ENCODE measurements at places on chromosomes 5 and 9.

DNA sequence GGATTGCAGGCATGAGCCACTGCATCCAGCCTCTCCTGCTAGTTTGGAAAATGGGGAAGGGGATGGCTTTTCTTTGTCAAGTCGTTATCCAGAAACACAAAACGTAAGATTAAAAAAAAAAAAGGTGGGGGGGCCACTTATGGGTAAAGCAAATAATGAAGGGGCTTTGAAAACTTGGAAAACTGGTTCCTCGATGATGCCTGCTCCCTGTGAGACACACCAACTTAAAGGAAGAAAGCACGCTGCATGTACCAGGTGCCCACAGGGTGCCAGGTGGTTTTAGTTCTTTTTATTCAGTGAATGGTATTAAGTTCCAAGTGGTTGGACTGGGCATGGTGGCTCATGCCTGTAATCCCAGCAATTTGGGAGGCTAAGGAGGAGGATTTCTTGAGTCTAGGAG is 170.1 kb downstream of the GOLPH3 start:
- DNase-seq = no peak

DNA sequence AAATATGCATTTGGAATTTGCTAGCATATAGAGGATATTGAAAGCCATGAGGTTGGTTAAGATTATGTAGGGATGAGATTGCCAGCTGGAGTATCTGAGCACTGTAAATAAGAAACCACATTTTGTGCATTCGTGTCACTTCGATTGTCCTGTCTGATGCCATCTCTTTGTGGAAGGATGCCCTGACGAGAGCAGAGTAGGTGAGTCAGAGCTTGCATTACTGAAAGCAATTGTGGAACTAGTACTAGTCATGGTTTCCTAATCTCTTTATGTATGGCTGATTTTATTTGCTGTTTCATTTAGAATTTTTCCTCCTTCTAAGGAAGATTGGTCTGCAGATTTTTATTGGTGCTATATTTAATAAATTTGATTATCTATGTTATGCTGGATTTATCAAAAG is 14.5 kb upstream of the TAS2R1 start:
- no peak for DNase-seq

- no peak for DNase-seq
These were observed 56.7 kb upstream of the ACTBL2 start for GRCh38 chr5:57539281-57539701.

DNA sequence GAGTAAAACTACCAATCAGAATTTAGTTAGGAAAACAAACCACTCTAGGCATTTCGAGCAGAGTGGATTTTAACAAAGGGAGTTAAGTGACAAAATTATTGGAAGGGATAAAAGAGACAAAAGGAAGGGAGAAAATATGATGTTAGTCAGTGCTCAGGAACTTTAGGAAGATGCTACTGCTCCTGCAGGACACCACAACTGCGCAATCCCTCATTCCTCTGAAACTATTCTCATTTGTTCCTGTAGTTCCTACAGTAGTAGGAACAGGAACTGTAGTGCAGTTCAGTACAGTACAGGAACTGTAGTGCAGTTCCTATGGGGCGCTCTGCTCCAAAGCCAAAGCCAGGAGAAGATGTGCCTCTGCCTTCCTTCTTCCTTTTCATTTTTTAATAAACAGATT is 29.9 kb upstream of the MEGF10 start:
- DNase-seq = no peak

DNA sequence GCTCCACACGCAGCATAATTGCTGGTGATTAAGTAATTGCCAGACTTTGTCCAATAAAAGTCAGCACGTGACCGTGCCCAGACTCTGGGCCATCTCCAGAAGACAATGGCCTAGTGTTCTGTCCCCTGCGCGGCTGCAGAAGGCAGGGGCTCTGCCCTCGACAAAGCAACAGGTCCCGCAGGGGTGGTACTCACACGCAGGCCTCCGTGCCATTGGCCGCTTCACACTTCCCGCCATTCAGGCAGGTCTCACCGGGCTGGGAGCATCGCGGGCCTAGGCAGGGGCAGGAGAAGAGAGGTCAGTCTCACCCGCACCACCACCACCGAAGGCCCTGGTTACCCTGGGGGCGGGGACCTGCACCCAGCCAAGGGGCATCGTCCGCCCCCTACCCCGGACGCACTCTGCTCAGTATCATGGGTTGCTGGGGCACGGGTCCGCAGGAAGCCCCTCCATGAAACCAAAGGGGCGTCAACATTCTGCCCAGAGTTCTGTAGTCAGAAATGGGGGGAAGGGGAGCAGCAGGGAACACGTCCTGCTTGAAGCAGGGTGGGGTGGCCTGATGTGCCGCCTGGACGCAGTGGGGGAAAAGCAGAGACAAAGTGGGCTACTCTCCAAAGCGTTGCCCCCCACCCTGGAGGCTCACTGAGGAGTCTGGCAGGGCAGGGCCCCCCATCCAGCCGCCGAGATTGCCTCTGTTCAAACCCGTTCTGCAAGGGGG is 1.9 kb downstream of the NOTCH1 start:
- no peak for DNase-seq

All from T-cell (primary cell).